H4 (cell line): ENCODE measurements at places on chromosomes 3 and 15. TPM values are rescaled to one million over a fixed set of nuclear protein-coding genes. Genes with fewer than 3 reads are reported as not detected.

Gene GP9
- total RNA-seq, result not detected in 2 replicates

- no peak for DNase-seq
Observed at GRCh38 chr15:93071469-93071936, 17.5 kb downstream of the RGMA start.

DNA sequence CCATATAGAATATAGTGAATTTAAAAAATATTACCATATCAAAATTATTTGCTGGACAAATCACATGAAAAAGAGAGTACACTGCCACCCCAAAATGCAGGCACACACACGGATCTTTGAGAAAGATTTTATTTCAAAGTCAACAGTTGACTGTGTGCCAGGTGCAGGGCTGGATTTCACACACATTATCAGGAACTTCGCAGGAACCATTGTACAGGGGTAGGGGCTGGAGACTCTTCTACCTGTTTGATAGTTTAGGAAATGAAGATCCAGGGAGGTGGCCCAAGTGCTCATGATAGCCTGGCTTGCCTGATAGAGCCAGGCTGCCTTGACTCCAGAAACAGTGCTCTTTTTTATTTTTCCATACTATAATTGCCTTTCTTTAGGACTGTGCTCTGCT, 54.2 kb downstream of the IL1RAP start:
- DNase-seq, result no peak

Gene ROPN1
- total RNA-seq, result not detected in 2 replicates

DNA sequence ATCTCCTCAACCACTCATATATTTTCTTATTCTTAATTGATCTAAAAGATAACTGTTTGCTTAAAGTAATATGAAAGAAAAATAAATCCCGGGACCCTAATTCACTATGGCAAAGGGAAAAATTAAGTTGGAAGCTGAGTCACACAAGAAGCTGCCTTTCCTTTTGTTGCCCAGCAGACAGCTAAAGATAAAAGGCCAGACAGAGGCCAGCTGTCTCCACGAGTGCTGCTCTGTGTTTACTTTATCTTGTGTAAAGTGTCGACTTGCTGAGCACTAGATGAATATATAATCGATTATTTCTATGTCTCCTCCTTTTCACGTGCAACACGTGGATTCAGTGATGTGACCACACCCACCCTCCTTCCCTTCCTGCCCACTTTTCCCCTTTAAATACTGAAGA, 52.8 kb upstream of the NSMCE3 start:
- no peak for DNase-seq

DNA sequence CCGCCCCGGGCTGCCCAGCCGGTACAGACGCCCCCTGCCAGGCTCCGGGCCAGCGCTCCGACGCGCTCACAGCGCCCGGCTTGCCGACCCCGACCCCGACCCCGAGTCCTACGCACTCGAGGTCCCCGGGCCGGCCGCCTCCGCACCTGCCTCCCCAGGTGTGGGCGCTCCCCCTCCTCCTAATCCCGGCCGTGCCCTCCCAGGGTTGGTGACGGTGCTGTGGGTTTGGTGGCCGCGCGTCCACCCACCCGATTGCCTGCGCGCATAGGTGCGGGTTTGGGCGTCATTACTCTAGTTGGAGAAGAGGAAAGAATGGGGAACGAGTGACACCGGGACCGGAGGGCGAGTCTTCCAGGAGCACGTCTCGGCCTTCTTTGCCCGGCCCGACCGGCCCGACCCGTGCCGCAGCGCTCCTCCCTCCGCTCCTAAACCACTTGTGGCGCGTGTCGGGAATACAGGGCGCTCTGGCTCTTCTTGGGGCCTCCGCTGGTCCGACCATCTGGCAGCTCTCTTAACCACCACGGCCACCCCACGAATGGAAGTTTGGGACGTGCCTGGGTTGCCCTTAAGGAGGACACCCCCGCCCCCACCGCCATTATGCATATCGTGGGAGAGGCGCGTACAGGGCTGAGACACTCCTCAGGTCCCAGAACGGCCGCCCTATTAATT, 810 bp upstream of the THRB start:
- DNase-seq, result no peak

- DNase-seq, result no peak
Observed at GRCh38 chr3:53730576-53730975, 115.6 kb downstream of the CHDH start.

Gene FOXL2
- total RNA-seq, result 0.06 and 0.14 TPM in 2 replicates

DNA sequence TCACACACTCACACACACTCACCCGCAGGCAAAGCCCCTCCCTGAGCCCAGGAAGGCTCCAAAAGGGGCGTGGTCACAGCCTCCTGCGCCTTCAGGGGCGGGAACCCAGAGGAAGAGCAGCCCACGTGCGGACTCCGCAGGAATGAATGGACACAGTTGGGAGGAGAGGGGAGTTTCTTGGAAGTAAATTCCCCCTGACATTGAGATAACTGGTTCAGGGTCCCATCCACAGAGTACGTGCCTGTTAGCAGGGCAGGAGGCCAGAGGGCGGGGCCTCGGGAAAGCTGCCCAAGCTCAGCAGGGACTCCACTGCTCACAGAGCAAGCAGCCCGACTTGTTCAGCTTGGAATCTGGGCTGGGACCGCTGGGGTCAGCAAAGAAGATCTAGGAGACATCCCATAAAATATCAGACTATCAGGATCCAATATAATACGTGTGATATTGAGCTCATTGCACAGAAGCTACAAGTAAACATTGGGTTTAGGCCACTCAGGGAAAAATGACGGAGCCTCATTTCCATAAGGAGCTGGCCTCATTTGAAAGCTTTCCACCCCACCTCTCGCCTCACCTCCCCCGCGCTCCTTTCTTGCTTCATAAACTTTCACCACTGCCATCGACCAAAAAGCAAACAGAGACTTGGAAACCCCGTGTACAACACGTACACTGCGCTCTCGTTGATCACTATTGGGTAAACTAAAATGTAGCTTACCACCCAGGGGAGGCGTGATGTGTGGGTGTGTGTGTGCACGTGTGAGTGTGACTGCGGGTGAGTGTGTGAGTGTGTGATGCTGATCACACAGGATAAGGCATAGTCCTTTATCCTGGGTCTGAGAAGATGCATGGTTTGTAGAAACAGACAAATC, 36.0 kb downstream of the TM2D3 start:
- DNase-seq, result peak; percentile 24

Gene SEMA7A
- total RNA-seq, result 0.53 and 0.91 TPM in 2 replicates

GRCh38 chr3:16504242-16504641, 9.3 kb downstream of the RFTN1 start:
- no peak for DNase-seq

Gene CIB2
- 1.1 TPM in 1 of 2 replicates, not detected in the other for total RNA-seq

DNA sequence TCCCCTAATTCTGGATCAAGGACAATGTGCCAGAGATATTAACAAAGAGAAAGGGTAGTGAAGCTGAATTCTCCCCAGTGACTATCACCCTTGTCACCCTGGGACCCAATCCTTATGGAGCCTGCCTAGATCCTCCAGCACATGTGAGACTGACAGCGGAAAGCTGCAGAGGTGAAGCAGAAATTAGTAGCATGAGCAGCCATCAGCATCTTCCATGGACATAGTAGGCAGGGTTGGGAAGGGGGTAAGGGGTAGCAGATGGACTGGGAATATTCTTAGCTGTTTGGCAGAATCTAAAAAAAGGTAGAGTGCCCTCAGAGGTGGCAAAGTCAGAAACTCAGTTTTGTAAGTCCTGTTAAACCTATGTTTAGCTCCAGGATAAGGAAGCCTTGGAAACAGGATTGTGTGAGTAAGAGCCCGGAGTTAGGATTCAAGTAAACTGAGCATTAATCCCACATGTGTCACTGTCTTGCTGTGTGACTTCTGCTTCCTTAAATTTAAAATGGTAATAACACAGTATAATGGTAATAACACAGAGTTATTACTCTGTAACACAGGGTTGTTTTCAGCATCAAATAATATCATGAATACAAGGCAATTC, 14.5 kb downstream of the GOLIM4 start:
- no peak for DNase-seq

DNA sequence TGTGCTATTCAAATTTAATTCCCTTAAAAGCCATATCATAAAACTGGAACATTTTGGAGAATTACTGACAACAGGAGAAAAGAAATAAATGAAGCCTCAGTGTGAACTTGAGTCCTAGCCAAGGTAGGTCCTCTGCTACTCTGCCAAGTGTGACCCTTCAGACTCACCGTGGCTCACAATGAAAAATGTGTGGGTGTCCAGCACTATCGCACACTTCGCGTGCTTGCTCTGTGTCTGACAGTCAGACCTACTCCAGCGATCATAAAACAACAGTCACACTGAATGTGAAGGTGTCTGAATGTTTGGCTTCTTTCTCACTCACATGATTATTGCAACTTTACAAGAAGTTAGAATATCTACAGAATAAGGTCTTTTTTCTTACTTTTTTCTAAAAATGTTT, 65.8 kb upstream of the TRA2B start:
- no peak for DNase-seq

DNA sequence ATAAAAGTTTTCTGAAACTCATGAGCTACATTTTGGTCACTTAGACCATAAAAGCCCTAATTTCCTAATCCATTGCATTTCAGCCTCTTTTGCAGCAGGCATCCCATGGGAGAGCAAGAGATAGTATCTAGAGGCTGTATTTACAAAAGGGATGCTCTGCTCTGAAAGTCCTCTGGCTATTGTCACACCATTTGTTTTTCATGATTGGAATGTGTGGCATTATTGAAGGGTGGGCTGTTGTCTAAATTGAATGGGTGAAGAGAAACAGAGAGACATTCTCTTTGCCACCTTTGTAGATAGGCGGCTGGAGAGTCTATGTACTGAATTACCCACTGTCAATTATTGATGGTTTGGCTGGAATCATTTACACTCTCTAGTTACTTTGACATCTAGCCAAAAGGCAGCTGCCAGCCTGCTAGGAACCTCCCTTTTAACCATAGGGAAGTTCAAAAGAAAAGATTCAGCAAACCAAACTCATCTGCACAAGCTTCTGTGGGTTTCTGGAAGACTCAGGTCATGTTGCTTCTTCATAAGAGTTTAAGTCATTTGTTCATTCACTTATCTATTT, 89.8 kb upstream of the RARB start:
- DNase-seq, result no peak

DNA sequence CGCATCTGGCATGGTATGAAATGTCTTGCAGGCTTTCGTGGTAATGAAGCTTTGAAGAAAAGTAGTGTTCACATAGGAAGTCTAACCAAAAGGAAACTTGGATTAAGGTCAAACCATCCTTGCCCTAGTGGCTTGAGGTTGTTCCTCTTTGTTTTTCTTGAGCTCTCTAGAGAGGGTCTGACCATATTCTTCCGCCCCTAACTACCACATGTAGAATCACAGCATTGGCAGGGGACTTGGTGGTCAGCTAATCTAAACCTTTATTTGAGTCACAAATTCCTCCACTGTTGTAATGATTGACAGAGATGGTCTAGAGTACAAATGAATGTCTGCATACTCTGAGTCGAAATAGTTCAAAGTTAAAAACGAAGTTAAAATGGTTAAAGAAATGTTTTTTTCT, 39.1 kb upstream of the PHLDB2 start:
- no peak for DNase-seq

GRCh38 chr3:14490831-14491230, 49.3 kb downstream of the GRIP2 start:
- DNase-seq, result no peak

GRCh38 chr15:73433873-73434272, 9.1 kb upstream of the REC114 start:
- no peak for DNase-seq

DNA sequence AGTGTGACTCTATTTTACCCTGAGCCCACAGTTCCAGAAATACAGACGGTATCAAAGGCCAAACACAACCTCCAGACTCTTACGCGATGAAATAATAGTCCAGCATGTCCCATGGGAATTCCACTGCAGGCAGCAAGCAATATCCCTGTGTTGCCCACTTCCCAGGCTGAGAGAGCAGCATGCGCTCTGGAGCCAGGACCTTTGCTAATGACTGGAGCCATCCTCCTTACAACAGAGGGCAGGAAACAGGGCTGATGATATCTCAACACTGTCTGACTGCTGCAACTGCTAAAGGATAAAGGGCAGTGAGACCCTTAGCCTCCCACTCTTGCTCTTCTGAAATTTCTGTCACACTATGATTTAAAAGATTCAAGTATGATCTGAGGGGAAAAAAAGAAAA, 34.8 kb downstream of the MCF2L2 start:
- no peak for DNase-seq

DNA sequence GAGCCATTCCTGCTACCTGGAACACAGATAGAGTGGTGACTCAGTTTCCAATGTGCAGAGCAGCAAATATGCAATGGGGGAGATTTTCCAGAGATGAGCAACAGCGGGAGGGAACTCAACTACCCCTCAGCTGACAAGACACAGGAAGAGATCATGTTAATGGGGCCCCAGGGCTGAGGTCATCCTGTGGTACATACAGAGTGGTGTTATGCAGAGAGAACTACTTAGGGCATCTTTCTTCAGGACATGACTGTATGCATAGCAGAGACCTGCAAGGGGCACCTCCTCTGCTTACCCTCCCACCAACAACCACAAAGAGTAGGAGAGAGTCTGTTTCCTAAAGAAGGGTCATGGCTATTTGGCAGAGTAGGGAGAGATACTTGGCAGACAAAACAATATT, 6.8 kb upstream of the TBC1D5 start:
- DNase-seq, result no peak

- no peak for DNase-seq
Observed at GRCh38 chr15:31590609-31591008, 264.0 kb downstream of the KLF13 start.

DNA sequence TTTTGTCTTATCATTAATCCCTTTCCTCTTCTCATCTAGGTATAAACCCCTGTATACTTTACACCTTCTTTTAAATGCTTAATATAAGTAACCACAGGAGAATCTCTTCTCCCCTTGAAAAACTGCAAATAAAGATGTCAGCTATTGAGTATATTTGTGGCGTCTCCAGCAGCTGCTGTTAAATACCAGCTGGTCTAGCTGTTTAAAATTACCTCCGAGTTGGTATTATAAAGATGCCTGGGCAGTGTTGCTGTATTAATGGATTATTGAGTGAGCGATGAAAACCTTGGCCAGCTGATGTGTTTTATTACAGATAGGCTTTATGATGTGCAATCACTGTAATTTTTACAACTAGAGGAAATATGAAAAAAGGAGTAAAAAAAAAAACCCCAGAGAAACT, 388.1 kb downstream of the TBC1D5 start:
- no peak for DNase-seq

GRCh38 chr15:90822204-90822955, 46.0 kb upstream of the FURIN start:
- DNase-seq, result no peak

DNA sequence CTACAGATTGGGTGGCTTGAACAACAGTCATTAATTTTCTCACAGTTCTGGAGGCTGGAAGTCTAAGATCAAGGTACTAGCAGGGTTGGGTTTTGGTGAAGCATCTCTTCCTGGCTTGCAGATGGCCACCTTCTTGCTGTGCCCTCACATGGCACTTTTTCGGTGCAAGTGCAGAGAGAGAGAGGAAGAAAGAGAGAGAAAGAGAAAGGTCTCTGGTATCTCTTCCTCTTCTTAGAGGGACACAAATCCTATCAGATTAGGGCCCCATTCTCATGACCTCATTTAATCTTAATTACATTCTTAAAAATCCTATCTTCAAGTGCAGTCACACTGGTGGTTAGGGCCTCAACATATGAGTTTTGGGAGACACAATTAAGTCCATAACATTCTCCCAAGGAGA, 167.1 kb downstream of the NFKBIZ start:
- no peak for DNase-seq

- no peak for DNase-seq
Observed at GRCh38 chr15:85755471-85755870, 39.3 kb downstream of the KLHL25 start.
